ENCODE measurements at places on chromosomes 12 and 14.

GRCh38 chr14:92998946-92999345, 76.0 kb downstream of the CHGA start:
- no peaks in the 10 kb centered on the region for H3K36me3 ChIP-seq
- H3K4me3 ChIP-seq, result no peak overlapping the region
- no peaks in the 10 kb centered on the region for H3K27me3 ChIP-seq

- no peak overlapping the region for H3K27ac ChIP-seq
- DNase-seq, result no peak
These were observed 481.4 kb upstream of the TMEM132C start for GRCh38 chr12:127785540-127785939.

DNA sequence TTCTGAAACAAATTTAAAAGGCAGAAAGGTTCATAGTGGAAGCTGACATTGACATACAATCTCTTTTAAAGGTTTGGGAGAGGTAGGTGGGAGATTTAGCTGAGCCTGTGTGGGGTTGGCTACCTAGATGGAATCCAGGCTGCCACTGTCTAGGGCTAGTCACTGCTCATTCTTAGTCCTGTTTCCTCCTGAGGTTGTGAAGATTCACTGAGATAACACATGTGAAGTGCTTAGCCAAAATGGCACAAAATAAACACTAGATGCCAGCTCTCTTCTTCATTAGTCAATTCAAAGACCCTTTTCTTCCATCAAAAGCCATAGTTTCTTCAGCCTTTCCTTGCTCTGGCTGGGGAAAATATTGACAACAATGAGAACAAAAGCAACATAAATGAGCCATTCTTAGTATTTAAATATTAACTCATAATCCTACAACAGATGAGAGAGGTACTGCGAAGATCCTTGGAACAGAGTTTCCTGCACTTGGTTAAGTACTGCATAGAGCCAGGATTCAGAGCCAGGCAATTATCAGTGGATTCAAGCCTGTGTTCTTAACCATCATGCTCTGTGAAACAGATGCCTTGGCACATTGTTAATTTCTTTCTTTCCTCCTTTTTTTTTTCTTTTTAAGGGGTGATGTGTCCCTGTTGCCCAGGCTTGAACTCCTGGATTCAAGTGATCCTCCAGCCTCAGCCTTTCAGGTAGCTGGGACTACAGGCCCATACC, 3.5 kb downstream of the MYF6 start:
- no peak overlapping the region for H3K4me3 ChIP-seq
- H3K27me3 ChIP-seq, result peaks cover 10% of the 10 kb centered on the region
- no peaks in the 10 kb centered on the region for H3K36me3 ChIP-seq
- DNase-seq, result no peak

GRCh38 chr12:106855221-106855758, 80.8 kb downstream of the RIC8B start:
- H3K36me3 ChIP-seq, result no peaks in the 10 kb centered on the region
- no peaks in the 10 kb centered on the region for H3K4me1 ChIP-seq
- DNase-seq, result no peak
- H3K27me3 ChIP-seq, result no peaks in the 10 kb centered on the region
- H3K4me3 ChIP-seq, result no peak overlapping the region

DNA sequence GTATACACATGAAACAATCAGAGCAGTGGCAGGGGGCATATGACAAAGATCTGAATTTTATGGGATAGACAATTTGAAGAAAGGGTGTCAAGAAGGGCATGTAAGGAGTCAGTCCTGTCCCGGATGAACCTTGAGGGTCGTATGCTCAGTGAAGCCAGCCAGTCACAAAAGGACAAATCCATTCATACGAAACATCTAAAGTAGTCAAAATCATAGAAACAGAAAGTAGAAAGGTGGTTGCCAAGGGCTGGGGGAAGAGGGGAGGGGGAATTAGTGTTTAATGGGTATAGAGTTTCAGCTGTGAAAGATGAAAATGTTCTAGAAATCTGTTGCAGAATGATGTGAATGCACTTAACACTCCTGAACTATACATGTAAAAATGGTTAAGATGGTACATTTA, 157.5 kb downstream of the TGFB3 start:
- DNase-seq, result no peak
- no peak overlapping the region for H3K27ac ChIP-seq
- H3K36me3 ChIP-seq, result no peaks in the 10 kb centered on the region
- no peaks in the 10 kb centered on the region for H3K27me3 ChIP-seq

- no peak overlapping the region for H3K27ac ChIP-seq
- no peak for DNase-seq
- H3K4me1 ChIP-seq, result no peaks in the 10 kb centered on the region
- H3K27me3 ChIP-seq, result no peaks in the 10 kb centered on the region
- H3K36me3 ChIP-seq, result no peaks in the 10 kb centered on the region
These were observed 62.1 kb downstream of the ZFC3H1 start for GRCh38 chr12:71601546-71601945.

GRCh38 chr12:21675096-21675495, 17.5 kb upstream of the LDHB start:
- H3K4me1 ChIP-seq, result no peaks in the 10 kb centered on the region
- no peak for DNase-seq
- H3K36me3 ChIP-seq, result no peaks in the 10 kb centered on the region
- H3K27ac ChIP-seq, result no peak overlapping the region
- no peaks in the 10 kb centered on the region for H3K27me3 ChIP-seq

DNA sequence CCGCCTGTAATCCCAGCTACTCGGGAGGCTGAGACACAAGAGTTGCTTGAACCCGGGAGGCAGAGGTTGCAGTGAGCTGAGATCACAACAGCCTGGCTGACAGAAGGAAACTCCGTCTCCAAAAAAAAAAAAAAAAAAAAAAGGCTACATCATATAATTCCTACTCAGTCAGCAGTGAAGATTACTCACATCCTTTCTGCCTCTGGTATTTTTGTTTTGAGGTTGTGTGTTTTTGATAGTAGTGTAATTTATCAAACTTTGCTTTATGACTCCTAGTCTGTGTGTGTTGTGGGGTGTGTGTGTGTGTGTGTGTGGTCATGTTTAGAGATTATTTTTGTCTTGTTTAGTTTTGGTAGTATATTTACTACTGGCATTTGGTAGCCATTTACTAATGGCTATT, 29.8 kb upstream of the DLGAP5 start:
- no peak overlapping the region for H3K27ac ChIP-seq
- no peaks in the 10 kb centered on the region for H3K36me3 ChIP-seq
- no peak for DNase-seq
- H3K4me1 ChIP-seq, result no peaks in the 10 kb centered on the region
- no peak overlapping the region for H3K4me3 ChIP-seq

DNA sequence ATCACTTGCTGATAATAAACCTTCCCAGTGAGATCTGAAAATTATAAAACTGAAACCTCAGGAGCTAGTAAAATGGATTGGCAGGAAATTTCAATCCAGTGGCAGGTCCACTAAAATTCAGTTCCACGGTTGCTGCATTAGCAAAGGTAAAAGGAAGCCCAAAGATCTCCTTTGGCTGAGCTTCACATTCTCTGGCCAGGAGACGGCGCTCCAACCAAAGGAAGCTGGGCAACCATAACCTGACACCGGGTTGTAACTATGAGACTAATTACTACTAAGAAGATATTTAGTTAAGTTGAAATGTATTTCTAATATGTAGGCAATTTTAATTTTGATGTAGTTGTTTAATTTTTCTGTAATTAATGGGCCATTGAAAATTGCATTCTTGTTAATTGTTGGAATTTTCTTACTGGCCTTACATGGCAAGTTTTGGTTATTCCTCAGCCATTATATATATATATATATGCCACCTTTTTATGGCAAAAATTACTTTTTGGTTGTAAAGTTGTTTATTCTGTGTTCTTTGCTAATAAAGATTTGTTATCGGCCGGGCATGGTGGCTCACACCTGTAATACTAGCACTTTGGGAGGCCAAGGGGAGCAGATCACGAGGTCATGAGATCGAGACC, 17.0 kb downstream of the OR8S1 start:
- no peaks in the 10 kb centered on the region for H3K4me1 ChIP-seq
- no peak overlapping the region for H3K27ac ChIP-seq
- H3K4me3 ChIP-seq, result no peak overlapping the region
- no peaks in the 10 kb centered on the region for H3K36me3 ChIP-seq
- DNase-seq, result peak; percentile 53

DNA sequence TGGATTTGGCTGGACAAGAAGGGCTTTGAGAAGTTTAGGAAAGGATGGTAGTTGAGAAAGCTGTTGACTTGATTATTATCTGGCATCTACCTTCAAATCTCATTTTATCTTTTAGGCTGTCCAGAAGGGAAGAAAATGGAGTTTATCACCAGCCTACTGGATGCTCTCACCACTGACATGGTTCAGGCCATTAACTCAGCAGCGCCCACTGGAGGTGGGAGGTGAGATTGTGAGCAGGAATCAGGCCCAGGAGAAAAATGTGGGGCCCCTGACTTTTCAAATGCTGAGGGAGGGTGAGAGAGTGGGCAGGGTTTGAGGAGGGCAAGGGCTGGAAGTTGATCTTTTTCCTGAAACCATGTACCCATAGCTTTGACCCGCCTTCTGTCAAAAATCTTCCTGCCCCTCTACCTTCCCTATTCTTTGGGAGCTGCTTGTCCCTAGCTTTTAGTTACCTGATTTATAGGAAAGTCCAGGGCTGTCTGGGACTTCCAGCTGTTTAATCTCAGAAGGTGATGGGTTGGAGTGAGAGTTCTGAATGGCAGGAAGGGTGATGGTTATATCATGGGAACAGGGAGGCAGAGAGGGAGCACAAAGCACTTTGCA, 134.2 kb downstream of the SMOC1 start:
- H3K4me3 ChIP-seq, result no peak overlapping the region
- H3K4me1 ChIP-seq, result peaks cover 1% of the 10 kb centered on the region
- no peak overlapping the region for H3K27ac ChIP-seq
- DNase-seq, result peak; percentile 56
- no peaks in the 10 kb centered on the region for H3K36me3 ChIP-seq

DNA sequence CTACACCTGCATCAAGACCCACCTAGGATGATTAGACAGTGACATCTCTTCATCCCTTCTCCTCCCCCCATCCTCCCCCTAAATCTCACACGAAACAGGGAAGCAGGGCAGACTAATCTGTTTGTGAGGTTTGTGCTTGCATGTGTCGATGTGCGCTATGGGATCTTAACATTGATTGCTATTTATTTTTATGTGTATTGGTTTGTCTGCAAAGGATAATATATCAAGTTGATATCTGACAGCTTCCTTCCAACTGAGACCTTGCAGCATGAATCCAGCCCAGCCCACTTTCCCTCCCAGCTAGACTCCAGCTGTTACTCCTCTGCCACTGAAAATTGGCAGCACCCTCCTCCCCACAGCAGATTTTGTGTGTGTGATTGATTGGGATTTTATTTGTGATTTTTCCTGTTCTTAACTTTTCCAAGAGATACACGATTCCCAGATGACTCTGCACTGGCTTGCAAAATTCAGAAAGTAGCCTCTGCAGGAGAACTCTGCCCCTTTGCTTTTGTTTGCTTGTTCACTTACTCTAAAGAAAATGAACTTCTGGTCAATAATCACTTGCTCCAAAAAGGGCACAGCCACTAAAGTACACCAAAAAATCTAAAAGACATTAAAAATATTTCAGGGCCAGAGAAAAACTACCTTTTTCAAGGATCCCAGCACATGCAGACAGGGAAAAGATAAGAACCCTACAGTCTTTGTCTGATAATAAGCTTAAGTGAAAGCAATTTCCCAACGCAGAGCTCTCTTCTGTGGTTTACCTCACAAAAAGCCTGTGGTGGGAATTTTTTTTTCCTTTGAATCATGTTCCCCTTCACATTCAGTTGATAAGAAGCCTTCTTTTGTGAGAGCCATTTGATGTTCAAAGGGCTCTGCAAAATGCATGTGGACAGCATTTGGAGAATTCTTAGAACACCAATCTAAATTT, 222.1 kb downstream of the RPS29 start:
- no peak overlapping the region for H3K4me3 ChIP-seq
- H3K27me3 ChIP-seq, result no peaks in the 10 kb centered on the region
- H3K4me1 ChIP-seq, result no peaks in the 10 kb centered on the region
- no peak overlapping the region for H3K27ac ChIP-seq

- no peaks in the 10 kb centered on the region for H3K36me3 ChIP-seq
- no peak overlapping the region for H3K4me3 ChIP-seq
- H3K27me3 ChIP-seq, result no peaks in the 10 kb centered on the region
- peaks cover 10% of the 10 kb centered on the region for H3K4me1 ChIP-seq
- H3K27ac ChIP-seq, result peak overlapping the region; percentile 47
These were observed 112.3 kb upstream of the DNM1L start for GRCh38 chr12:32566663-32567295.

- H3K4me3 ChIP-seq, result no peak overlapping the region
- H3K27me3 ChIP-seq, result no peaks in the 10 kb centered on the region
- H3K4me1 ChIP-seq, result no peaks in the 10 kb centered on the region
- H3K27ac ChIP-seq, result no peak overlapping the region
- DNase-seq, result no peak
- no peaks in the 10 kb centered on the region for H3K36me3 ChIP-seq
These were observed 104.0 kb downstream of the WIF1 start for GRCh38 chr12:65016881-65017650.

Measured in colonic mucosa (tissue), 4 donors.